ENCODE measurements at places on chromosomes 2 and 18.

GRCh38 chr2:195613922-195614321 lies 43.1 kb upstream of the SLC39A10 start:
- peak; percentile 81 for DNase-seq

DNA sequence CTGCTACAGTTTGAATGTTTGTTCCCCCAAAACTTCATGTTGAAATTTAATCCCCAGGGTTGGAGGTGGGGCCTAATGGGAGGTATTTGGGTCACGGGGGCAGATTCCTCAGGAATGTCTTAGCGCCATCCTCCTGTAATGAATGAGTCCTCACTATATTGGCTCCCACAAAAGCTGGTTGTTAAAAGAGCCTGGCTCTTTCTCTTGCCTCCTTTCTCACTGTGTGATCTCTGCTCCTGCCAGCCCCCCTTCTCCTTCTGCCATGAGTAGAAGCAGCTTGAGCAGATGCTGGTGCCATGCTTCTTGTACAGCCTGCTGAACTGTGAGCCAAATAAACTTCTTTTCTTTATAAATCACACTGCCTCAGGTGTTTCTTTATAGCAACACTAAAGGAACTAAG lies 721.0 kb upstream of the PKDCC start:
- no peak for DNase-seq

- no peak for DNase-seq
Observed at GRCh38 chr2:233362742-233363141, 8.4 kb downstream of the DGKD start.

DNA sequence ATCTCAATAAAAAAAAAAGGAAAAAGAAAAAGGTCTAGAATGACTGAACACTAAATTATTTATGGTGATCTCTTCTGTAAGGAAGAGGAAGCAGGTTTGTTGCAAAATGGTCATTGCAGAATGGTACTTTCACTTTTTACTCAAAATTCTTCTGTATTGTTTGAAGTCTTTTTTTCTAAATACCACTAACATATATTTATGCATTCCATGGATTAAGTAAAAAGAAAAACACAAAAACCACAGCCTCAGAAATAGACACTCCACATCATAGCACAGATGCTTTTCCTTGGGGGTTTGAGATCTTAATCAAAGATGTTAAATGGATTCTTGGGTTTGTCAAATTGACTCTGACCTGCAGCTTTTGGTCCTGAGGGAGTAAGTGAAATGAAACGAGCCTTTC lies 47.4 kb downstream of the RHOB start:
- no peak for DNase-seq

GRCh38 chr18:48852794-48853193 lies 98.0 kb downstream of the SMAD7 start:
- no peak for DNase-seq

- peak; percentile 53 for DNase-seq
Observed at GRCh38 chr2:175930504-175930903, 71.6 kb downstream of the LNPK start.

- no peak for DNase-seq
Observed at GRCh38 chr2:232874677-232875223, 4.7 kb downstream of the SNORC start.
